ENCODE measurements at places on chromosomes 7 and 10.

DNA sequence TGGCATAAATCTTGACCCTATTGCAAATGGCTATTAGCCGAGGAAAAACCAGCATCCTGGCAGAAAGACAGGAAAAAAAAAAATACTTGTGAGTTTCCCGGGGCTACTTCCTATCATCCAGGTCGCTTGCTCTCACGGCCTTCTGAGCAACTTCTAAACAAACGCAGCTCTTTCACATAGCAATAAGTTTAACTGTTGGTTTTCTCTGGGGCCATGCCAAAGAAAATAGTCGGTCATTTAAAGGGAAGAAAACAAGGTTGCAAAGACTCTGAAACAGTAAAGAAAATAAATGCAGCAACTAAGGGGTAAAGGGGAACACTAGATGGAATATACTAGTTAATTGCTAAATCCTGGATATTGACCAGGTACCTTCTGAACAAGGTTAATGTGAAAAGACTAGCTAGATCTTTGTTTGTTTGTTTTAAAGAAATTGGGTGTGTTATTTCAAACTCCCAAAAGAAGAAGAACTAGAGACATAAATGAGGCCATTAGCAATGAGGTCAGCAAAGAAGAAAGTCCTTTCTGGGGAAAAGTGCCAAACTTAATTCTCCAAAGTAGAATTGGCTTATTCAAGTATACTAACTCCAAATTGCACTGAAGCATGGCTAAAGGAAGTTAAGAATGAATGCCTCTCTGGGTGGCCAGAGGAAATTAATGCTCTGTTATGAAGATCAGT is 54.2 kb downstream of the SLC39A12 start:
- peak; percentile 77 for DNase-seq

DNA sequence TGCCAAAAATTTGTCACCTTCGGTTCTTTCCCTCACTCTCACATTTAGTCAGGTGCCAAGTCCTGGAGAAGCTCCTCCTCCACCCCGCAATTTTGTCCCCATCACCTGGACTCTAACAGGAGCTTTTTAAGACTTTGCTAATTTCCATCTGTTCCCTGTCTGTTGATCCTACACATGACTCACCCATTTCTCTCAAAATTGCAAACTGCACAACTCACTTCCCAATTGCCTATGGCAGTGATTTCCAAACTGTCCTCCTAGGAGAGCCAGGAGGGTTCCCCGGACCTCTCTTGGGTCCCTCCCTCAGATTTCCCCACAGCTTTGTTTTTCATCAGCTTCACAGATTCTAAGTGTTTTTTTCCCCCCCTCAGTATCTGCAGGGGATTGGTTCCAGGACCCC is 120.3 kb downstream of the WNT2 start:
- no peak for DNase-seq

DNA sequence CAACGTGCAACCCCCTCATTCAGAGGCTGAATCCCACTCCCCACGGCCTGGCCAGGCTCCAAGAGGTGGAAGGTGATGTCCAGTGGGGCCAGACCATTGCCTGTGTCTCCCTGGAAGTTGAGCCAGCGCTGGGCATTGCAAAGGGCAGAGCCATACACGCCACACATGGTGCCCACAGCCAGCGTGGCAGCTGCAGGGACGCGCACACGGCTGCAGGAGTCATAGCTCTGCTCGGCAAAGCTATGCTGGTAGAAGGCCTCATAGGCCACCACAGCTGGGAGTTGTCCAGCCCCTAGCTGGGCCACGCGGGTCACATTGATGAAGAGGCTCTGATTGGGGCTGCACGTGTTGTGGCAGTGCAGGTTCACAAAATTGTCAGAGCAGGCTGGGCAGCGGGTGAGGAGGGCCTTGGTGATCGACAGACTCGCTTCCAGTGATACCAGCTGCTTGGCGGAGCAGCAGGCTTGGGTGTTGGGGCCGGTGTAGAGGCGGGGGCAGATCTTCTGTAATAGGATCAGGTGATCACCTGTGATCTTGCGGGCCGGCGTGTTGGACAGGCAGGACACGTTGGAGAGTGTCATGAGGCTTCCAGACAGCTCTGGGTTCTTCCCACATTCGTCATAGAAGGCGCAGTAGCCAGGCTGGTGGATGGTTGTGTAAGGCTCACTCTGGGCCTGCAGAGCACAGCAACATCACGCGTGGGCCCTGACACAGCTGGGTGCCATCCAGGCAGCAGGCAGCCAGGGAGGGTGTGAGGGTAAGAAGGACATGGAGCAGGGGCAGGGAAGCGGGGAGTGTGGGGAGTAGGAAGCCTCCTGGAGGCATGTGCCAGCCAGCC is 1.2 kb downstream of the NPC1L1 start:
- DNase-seq = no peak

DNA sequence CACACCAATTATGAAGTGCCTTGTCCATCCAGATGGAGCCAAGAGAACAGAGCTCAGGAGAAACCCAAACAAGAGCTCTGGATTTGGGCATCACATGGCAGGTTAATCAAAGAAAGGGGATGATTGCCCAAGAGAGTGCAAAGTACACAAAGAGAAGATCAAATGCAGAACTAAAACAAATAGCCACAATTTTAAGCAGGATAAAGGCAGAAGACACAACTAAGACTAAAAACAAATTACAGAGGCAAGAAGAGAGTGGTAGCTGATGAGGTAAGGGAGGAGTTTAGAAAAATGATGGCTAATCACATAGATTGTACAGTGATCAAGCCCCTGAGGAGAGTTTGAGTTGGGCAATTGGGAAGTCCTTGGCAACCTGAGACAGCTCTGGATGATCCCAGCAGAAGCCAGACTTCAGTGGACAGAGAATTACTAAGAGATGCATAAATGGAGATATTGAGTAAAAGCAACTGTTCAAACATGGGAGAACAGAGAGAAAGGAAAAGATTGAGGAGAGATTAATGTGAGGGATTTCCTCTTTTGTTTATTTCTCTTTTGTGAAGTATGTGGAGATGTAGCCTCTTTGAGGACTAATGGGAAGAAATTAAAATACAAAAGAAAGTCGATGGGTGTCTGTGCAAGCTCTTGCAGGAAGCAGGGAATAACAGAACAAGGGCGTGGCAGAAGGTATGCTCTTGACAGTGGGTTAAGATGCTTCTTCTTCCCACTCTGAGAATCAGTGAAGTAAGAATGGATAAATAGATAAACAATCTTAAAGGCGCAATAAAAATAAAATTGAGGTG is 101.9 kb downstream of the LRRN3 start:
- no peak for DNase-seq

DNA sequence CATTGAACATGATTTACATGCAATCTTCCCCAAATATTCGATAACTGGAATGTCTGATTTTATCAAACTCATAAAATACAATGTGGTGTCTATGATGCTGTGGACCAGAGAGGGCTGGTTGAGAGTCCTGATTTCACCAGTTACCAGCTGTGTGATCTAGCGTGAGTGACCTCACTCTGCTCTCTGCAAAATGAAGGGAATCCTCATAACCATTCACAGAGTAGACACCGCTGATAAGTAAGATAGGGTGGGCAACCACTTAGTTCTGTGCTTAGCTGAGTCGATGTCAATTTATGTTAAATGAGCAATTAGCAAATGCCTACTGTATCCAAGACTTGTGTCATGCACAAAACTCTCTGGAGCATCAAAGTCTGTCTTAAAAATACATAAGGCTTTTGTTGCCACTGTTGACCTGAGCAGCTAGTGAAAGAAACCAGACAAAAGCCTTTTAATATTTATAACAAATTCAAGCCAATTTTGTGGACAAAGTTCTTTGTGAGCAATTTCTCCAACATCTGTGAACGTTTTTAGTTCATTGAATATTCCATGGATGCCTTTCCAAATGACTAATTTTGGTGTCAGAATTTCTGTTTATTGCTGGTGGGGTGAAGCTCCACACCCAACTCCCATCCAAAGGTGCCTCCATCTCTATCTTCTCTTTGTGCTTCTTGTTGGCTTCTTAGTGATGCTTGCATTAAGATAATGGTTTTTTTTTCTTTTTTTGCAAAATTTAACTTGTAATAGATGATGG is 314.2 kb downstream of the ADRA2A start:
- no peak for DNase-seq

- DNase-seq = no peak
These were observed 11.4 kb downstream of the BUB3 start for GRCh38 chr10:123165445-123166072.

All from renal pelvis (tissue), 12 donors.